ENCODE measurements at places on chromosomes 4 and X. TPM values are rescaled to one million over a fixed set of nuclear protein-coding genes. Genes with fewer than 3 reads are reported as not detected.

- no peak for ATAC-seq
Observed at GRCh38 chr4:70613306-70614183, 15.0 kb upstream of the ENAM start.

DNA sequence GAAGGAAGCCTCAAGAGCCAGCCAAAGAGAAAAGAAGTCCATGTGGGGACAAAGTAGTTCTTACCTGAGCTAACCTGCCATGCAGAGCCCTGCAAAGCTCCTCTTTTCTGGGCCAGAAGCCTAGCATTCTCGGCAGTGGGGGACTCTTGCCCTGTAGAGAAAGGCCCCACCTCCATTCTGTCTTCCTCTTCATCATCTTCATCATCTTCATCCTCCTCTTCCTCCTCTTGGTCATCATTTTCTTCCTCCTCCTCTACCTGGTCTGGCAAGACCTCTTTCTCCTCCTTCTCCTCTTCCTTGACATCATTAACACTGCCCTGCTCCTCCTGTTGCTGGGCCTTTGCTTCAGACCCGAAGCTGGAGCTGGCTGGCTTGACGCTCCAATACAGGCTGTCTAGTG is 16.7 kb downstream of the LAS1L start:
- ATAC-seq: no peak

GRCh38 chr4:128166982-128167381 is 105.9 kb downstream of the LARP1B start:
- ATAC-seq: no peak

GRCh38 chrX:1213971-1214370 is 1.5 kb upstream of the CRLF2 start:
- no peak for ATAC-seq

Gene ZNF674
- 3.8 TPM for total RNA-seq

DNA sequence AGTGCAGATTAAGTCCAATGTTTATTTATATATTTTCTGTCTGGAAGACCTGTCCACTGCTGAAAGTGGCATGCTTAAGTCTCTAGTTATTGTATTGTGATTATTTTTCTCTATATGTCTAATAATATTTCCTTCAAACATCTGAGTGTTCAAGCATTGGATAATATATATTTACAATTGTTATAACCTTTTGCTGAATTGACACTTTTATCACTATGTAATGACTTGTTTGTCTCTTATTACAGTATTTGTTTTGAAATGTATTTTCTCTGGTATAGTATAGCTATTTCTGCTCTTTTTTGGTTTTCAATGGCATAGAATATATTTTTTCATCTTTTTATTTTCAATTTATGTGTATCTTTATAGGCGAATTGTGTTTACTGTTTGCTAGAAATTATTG is 59.7 kb downstream of the EDA2R start:
- no peak for ATAC-seq

GRCh38 chr4:211033-211511 is 86.8 kb downstream of the ZNF718 start:
- ATAC-seq: no peak

Gene NCAPG
- 2.0 TPM for total RNA-seq

DNA sequence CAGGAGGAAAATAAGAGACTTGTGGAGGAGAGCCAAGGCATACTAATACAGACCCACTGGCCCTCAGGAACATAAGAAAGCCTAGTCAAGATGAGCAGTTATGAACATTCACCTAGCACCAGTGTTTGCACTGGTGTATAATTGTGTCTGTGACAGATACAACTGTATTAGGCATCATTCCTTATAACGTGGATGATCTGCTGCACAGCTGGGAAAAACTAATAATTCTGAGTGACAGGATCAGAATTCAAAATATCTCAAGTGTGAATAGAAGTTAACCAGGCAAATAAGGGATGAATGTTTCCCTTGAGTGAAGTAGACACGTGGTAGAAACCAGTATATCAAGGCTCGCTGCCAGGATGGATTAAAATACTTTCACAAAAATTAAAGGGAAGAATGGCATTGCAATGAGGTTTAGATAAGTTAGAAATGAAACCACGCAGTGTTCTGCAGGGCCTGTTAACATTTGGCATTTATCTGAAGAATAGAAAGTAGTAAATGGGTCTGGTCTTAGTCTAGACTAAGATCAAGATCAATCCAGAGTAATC is 325.9 kb downstream of the EPHA5 start:
- ATAC-seq: no peak

Gene CCSER1
- total RNA-seq: 31.7 TPM

DNA sequence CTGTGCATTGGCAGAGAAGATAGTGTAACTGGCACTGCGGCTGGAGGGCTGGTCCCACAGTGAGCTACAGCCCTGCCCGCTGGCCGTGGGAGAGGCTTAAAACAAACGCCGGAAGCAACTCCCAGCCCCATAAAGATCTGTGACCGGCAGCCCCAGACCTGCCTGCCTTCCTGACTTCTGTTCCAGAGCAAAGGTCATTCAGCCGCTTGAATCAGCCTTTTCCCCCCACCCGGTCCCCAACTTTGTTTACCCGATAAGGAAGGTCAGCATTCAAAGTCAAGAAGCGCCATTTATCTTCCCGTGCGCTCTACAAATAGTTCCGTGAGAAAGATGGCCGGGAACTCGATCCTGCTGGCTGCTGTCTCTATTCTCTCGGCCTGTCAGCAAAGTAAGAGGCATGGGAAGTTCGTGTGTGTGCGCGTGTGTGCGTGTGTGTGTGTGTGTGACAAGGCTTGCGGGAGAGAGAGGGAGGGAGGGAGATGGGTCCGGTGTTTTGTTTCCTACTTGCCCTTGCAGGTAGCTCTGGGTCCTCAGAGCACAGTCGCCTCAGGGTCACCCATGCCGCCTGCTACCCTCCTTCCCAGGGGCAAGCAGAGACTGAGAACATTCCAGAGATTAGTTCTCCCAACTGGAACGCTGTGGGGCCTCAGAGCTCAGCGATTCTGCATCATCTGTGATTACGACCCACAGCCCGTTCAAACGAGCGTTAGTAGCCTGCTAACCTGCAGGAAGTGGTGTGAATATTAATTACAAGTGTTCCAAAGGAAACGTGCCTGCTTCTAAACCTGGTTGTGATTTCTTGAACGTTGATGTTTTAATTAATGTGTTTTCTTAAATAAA is at the start of gene MGST2:
MGST2 (plus strand) TSS at position 130 of the 840 bp plus-strand sequence; CDS start at position 331, 201 bp downstream.
- ATAC-seq: peak; percentile 90

DNA sequence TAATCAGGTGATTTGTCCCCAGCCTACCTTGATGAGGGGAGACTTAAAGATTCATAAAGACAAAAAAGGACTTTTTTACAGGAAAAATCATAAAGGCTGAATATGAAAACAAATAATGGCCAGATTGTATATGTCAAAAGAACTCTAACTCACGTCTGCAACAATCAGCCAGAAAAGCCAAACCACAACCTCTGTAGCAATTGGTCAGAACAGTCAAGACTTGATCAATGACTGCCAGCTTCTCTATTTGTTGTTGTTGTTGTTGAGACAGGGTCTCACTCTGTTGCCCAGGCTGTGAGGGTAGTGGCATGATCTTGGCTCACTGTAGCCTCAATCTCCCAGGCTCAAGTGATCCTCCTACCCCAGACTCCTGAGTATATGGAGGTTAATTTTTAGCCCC is 35.9 kb upstream of the PPA2 start:
- ATAC-seq: no peak

DNA sequence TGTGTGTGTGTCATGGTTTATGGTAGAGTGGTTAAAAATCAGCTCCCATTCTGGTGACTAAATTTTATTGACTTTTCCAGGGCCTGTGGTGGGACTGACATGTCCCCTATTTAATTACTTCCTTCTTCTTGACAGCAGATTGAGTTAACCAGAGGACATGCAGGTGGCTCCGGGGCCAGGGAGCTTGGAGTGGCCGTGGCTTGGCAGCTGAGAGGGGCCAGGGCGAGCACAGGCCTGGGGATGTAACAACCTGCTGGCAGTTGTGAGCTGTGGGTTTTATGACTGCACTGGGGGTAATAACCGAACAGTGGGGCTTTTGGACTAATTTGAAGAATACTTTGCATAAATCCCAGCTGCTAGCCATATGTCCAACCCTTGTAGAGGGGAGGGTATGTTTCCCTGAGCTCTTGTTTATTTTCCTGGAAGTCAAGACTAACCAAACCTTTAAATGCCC is 186.0 kb downstream of the MID1IP1 start:
- ATAC-seq: peak; percentile 56

Gene MAB21L2
- 3.6 TPM for total RNA-seq

DNA sequence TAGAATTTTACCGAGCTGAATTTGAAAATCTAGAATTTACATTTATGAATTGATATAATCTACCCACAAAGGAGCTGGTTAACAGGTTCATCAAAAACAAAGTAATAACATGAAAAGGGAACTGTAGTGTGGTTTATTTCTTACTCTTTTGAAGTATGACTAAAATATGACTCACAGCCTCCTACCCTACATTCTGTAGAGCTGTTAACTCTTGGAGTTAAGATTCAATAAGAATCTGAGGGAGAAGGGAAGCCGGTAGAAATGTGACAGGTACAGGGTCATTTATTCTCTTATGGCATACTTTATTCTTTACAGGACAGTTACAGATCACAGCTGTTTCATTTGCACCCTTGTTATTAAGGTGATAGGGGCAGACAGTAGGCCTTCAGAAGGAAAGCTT is 132.2 kb upstream of the FAM47B start:
- ATAC-seq: no peak

- no peak for ATAC-seq
Observed at GRCh38 chrX:39802354-39802753, 295.4 kb downstream of the BCOR start.

DNA sequence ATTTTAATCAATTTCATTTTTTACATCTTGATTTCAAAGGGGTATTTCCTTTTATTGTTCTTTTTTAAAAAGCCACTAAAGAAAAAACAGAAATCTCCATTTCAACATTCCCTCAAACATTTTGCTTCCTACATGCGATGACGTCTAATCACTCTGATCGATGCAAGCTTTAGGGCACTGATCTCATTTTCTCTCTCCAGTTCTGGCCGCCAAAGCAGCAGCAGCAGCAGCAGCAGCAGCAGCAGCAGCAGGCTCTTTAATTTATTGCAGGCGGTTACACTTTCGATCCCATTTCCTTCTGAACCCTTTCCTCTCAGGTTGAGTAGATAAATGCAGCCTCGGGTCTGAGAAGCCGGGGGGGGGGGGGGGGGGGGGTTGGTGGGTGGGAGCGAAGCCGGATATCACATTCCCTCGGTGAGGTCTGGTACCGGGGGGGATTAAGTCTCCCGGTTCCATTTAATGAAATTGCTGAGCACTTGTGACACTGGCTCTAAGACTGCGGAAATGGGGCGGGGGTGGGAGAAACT is 3.4 kb upstream of the PCDH7 start:
- peak; percentile 2 for ATAC-seq

DNA sequence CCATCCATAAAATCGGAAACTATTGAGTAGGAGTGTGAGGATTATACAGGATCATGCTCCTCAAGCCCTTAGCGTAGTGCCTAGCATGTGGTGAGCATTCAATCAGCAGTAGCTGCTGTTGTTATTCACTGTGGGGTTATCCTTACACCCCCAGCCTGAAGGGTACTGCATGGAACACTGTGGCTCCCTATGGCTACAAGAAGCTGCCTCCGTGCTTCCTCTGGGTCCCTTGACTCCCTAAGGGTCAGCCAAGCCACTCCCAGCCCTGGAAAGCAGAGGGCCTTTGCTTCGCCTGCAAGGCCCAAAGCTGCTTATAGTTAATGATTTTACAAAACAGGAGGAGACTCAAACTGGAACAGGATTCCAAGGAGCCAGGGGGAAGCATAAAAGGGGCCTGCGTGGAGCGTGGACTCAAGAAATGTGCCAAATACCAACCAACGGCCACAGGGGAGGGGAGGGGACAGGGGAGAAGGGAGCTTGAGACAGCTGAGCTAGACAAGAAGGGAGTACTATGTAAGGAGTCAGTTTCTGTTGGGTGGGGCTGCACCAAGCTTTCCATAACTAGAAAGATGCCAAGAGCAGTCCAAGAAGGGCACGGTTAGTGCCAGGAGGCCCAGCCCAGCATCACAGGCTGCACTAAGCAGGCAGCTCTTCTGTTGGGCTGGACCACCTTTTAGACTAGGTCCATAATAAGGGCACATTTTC is 15.9 kb downstream of the SEPTIN6 start:
- no peak for ATAC-seq

Gene TMEM271
- total RNA-seq: 1.5 TPM

DNA sequence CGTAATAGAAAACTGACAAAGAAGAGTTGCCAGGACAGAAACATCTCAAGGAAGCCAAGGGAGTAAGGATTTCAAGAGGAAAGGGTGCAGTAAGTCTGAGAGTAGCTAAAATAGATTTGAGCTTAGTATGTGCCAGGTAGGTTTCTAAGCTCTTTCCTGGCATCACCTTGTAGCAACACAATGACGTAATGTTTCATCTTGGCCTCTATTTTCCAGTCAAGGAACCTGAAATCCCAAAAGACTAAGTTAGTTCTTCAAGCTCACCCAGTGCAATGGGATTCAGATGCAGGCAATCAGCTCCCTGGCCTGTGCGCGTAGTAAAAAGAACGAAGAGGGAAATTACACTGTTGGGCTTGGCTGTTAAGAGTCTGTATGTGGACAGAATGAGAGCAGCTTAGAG is 586.5 kb upstream of the TENM3 start:
- ATAC-seq: no peak

Gene UGT2B11
- not detected for total RNA-seq

- ATAC-seq: no peak
Observed at GRCh38 chrX:151870602-151871001, 42.1 kb upstream of the MAGEA4 start.

- no peak for ATAC-seq
Observed at GRCh38 chr4:134560728-134561127, 359.1 kb upstream of the PABPC4L start.

Gene TRPC3
- 4.3 TPM for total RNA-seq

DNA sequence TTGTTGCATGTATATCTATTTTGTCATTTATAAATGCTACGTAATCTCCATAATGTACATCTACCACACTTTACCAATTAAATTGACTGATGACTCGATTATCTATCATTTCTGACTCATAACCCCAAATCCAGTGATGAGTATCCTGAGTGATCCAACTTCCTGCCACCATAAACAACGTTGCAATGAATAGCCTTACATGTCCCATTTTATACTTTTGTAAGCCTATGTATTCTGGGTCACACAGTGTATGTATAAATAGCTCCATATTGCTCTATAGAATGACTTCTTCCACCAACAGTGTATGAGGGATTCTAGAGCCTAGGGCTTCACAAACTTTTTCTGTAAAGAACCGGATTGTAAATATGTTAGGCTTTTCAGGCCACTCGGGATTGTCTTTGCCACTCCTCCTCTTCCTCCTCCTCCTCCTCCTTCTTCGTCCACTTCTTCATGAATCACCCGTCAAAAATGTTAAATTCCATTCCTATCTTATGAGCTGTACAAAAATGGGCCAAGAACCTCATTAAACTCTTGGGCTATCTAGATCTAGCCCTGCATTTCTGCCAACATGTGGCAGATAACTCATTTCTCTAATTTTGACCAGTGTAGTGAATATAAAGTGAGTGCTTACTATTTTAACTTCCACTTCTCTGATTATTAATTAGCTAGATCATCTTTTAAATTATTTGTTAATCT is 672.2 kb upstream of the AMOT start:
- ATAC-seq: no peak
